NCI-H1930 (cell line): ENCODE measurements at places on chromosomes 7 and 10.

DNA sequence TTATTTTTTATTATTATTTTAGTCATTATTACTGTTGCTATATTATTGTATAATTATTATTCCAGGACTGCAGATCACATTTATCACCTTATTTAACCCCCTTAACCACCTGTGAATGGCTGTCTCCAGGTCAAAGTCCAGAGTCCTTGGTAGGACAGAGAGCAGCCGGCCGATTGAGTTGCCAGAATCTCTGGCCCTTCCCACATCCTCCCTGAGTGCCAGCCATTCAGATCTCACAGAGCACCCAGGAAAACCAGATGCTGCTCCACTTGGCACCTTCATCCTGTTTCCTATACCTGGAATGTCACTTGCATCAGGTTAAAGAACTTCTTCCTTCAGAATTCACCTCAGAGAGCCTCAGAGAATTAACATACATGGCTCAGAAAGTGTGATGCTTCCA lies 101.1 kb downstream of the ELAPOR2 start:
- no peak for DNase-seq

DNA sequence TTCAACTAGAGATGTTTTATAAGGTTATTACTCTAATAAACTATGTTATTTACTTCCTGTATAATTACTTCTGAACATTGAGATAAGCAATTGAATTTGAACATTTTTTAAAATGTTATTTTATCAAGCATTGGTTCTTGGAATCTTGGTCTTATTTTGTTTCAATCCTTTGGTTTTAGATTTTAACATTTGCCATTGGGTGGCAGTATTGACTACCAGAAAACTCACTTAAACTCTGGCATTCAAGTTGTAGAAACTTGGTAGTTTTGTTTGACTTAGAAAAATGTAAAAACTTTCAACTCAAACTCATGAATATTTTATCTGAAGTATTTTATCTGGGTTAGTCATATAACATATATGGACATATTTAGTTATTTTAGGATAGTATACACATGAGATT lies 48.1 kb downstream of the ATRNL1 start:
- no peak for DNase-seq

DNA sequence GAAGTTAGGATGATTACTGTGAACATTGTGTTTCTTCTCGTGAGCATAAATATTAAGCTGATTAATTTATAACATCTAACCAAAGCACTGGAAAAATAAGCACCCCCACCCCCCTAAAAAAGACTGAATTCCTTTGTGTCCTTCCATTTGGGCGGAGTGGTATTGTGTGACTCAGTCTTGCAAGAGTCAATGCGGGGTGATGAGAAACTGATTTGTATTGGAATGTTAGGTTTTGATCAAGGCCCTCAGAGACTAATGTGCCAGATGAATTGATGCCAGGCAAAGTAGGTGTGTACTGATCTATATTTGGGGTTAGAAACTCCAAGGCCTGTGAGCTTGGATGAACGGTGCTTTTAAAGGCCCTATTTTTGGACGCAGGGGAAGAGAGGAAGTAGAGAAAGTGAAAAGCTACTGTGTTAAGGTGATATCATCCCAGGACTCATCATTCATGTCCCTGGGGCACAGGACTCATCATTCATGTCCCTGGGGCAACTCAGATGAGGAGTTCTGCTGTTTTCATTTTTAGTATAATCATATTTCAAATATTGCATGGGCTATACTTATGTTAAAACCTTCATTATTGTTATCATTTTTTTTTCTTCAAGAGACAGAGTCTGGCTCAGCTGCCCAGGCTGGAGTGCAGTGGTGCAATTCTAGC lies 61.3 kb upstream of the PTN start:
- no peak for DNase-seq

GRCh38 chr7:89687211-89687610 lies 467.1 kb upstream of the STEAP1 start:
- DNase-seq: peak; percentile 4

GRCh38 chr7:127390817-127391590 lies 1.5 kb downstream of the ZNF800 start:
- DNase-seq: no peak

- DNase-seq: no peak
Measured at GRCh38 chr10:69464401-69464800, 13.1 kb downstream of the TSPAN15 start.

DNA sequence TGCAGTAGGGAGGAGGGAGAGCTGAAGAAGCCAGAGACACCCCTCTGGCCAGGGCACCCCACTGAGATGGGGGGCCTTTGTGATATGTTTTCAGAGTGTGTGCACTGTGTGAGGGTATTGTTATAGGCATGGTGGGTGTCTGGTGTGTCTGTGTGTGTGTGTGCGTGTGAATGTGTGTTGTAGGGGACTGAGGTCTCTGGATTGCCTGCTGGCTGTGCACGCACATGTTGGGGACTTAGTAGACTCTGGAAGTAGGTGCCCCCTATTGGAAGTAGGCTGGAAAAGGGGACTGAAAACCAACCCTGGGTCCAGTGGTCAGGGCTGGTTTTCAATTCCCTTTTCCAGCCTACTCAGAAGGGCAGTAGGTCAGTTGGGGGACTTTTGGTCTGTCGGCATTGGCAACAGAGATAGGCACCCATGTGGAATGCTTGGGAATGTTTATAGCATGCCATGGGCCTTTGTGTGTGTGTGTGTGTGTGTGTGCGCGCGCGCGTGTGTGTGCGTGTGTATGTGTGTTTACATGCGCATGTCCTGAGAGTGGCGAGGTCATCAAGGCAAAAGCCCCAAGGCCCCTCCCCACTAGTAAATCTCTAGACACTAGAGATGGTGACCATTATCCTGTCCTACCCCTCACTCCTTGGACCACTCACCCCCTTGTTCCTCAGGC lies 78.8 kb downstream of the HIF1AN start:
- DNase-seq: no peak

GRCh38 chr10:97574374-97575126 lies 2.0 kb downstream of the ANKRD2 start:
- DNase-seq: no peak

DNA sequence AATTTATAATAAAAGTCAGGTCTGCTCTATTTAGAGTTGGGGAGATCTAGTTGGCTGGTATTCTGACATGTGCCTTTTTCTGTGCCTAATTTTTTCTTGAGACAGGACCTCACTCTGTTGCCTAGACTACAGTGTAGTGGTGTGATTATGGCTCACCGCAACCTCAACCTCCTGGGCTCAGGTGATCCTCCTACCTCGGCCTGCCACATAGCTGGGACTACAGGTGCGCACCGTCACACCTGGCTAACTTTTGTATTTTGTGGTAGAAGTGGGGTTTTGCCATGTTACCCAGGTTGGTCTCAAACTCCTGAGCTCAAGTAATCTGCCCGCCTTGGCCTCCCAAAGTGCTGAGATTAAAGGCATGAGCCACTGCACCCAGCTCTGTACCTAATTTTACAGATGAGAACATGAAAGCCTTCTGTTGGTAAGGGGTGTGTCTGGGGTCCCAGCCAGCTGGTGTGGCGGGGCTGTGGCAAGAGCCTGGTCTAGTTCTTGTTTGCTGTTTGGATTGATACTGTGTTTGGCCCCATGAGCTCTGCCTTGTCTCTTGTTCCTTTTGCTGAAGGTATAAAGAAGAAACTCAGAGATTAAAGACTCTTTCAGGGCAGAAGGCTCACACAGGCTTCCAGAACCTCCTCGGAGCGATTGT lies 31.4 kb downstream of the POR start:
- no peak for DNase-seq

DNA sequence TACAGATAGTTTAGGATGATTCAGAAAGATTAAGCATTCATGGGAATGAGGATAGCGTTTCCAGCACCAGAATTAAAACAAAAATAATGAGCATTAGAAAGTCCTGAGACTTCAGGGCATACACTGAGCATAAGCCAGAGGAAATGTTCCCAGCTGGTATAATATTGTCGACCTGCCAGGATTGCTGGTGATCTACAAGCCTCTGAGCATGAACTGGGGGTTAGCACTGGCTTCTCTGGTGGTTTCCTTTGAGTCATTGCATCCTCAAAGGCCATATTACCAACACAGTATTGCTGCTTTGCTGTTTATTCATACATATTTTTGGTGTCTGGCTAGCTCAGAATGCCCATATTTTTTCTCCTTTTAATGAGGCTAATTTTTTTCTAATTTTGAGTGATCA lies 10.7 kb upstream of the ATRNL1 start:
- DNase-seq: no peak

DNA sequence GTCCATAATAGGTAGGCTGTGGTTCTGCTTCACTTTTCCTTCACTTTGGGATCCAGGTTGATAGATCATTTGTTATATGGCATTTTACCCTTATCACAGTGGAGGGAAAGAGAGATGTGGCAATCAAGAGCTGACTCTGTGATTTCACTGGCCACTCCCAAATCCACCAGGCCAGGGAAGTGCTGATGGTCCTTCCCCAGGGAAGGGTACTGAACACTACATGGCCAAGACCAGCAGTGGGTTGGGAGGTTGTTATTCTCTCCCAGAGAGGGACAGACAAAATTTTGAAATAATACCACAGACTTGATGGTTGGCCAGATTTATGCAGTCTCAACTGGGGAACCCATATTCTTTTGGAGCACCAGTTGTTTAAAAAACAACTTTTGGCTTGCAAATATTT lies 102.5 kb downstream of the SND1 start:
- no peak for DNase-seq

DNA sequence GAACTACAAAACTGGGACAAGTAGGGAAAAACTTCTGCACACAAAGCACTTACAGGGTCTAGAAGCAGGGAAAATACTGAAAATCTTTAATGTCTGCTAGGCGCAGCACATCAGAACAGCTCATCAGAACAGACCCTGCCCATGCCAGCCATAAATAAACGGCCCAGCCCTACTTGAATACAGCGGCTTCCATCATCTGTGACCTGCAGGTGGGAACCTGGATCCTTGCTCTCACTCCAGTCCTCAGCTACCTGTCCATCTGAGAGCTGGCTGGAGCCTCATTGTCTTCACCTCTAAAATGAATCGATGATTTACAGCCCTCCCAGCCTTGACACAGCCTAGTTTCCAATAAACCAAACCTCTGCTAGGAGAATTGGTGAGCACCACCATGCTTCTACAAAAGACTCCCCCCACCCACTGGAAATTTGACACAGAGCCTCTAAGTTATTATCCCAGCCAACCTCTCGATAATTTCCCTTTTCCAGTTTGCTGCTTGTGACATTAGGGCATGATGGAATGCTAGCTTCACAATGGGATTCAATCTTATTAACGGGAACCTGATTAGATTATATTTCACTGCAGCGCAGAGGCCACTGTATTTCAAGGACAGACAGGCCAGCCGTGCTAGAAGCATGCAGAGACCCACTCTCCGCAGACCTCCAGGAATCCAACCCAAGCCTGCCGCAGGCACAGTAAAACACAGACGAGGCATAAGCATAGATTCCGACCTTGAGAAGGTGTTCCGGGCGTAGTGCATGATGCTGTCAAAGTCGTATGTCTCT lies 61.6 kb upstream of the OPALIN start:
- DNase-seq: no peak

DNA sequence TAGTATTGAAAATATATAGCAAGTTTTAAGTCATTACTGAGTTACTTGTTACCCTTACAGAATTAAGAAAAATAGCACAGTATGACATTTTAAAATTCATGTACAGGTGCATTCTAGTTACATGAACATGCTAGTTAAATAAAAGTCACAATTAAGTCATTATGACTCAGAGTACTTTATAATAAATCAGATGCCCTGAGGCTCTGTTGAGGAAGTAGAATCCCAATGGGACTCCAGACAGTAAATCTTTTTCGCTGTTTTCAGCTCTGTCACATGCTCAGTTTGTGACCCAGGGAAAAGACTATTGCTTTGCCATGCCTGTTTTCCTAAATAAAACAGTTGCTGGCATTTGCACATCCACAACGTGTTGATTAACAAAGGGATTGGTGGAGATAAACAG lies 21.0 kb downstream of the NUDT13 start:
- DNase-seq: no peak

GRCh38 chr7:34038816-34039470 lies 133.6 kb downstream of the BMPER start:
- no peak for DNase-seq

DNA sequence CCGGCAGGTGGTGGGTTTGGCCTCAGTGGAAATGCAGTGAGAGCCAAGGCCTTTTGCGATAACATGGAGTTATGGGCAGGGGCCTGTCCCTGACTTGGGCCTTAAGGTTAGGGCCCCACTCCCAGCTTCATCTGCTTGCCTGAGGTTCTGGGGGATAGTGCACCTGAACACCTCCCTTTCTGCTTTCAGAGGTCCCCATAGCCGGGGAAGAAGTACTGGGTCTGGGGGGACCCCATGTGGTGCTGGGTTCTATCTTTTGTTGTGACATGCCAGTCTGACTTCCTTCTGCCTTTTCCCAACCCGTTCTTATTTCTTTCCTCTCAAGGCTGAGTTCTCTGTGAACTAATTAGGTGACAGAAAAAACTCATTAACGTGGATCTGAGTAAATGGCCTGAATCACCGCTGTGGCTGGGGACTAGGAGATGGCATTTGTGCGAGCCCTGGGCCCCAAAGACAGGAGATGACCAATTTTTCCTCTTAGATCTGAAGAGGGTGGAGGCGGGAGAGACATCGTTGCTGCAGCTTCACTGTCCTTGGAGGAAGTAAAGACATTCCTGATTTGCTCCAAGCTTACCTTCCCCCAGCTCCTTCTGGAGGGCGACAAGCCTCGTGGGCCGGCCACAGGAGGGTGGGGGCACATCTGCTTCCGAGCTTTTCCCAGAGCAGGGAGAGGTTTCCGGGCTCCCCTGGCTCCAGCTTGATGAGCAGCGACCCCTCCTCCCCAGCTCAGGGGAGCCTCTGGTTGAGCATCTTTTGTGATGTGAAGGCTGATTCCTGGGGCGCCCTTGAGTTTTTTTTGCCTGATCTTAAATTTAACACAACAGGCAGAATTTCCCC lies 2.0 kb downstream of the AGAP3 start:
- DNase-seq: no peak

DNA sequence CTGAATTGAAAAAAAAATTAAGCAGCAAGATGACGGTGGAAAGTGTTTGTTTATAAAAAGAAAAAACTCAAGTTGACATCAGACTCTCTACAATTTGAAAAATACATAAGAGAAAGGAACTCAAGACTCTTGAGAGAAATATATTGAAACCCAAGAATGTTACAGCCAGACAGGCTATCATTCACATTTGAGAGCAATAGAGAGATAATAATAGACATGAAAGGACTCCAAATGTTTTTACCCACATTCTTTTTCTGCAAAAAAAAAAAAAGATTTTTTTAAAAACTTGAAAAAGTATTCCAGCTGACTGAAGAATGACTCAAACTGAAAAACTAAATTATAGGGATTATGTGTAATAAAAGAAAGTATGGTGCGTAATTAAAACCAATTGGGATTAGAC lies 532.4 kb downstream of the INHBA start:
- no peak for DNase-seq

- DNase-seq: no peak
Measured at GRCh38 chr10:70445718-70446657, 4.5 kb upstream of the NODAL start.

GRCh38 chr7:6637544-6638229 lies 569 bp downstream of the ZNF316 start:
- DNase-seq: peak; percentile 67
